Aorta (tissue), 5 donors: ENCODE measurements at places on chromosomes 6 and 20. TPM values are rescaled to one million over a fixed set of nuclear protein-coding genes. Genes with fewer than 3 reads are reported as not detected.

The SLC35B2 gene
- 27.7 TPM for polyA plus RNA-seq

The SYCP2 gene
- polyA plus RNA-seq, result 0.38 TPM

- peak; percentile 73 for DNase-seq
- H3K4me1 ChIP-seq, result no peaks in the 10 kb centered on the region
- no peak overlapping the region for H3K4me3 ChIP-seq
- no peaks in the 10 kb centered on the region for H3K36me3 ChIP-seq
These were observed 480.7 kb downstream of the RFPL4B start for GRCh38 chr6:112827793-112828192.

GRCh38 chr6:11193434-11193833 lies 39.0 kb downstream of the NEDD9 start:
- H3K27ac ChIP-seq, result no peak overlapping the region
- DNase-seq, result no peak
- H3K36me3 ChIP-seq, result peaks cover 3% of the 10 kb centered on the region
- no peaks in the 10 kb centered on the region for H3K27me3 ChIP-seq

DNA sequence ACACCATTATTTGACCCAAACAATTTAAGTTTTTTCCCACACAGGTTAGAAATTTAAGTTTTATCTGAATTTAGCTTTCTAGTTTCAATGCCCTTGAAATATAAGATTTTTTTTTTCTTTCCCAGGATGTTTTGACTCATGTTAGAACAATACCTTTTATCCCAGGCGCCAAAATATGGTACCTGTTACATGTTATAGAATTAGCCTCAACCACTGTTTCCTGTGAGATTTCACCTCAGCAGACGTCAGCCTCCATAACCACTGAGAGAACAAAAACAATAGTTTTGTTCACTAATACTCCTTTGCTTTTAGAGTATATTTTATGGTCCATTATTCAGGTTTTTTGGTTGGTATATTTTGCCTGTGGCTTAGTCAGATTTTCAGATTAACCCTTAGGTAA lies 302.9 kb downstream of the CDKAL1 start:
- H3K4me1 ChIP-seq, result peaks cover 9% of the 10 kb centered on the region
- H3K4me3 ChIP-seq, result no peak overlapping the region

- peaks cover 4% of the 10 kb centered on the region for H3K4me1 ChIP-seq
- no peaks in the 10 kb centered on the region for H3K36me3 ChIP-seq
- no peaks in the 10 kb centered on the region for H3K27me3 ChIP-seq
These were observed 234.2 kb upstream of the OPRM1 start for GRCh38 chr6:153804755-153805330.

GRCh38 chr20:4383961-4384360 lies 337.7 kb upstream of the PRND start:
- no peaks in the 10 kb centered on the region for H3K36me3 ChIP-seq
- H3K4me3 ChIP-seq, result no peak overlapping the region
- no peak overlapping the region for H3K27ac ChIP-seq
- no peaks in the 10 kb centered on the region for H3K4me1 ChIP-seq
- DNase-seq, result no peak
- H3K27me3 ChIP-seq, result no peaks in the 10 kb centered on the region

DNA sequence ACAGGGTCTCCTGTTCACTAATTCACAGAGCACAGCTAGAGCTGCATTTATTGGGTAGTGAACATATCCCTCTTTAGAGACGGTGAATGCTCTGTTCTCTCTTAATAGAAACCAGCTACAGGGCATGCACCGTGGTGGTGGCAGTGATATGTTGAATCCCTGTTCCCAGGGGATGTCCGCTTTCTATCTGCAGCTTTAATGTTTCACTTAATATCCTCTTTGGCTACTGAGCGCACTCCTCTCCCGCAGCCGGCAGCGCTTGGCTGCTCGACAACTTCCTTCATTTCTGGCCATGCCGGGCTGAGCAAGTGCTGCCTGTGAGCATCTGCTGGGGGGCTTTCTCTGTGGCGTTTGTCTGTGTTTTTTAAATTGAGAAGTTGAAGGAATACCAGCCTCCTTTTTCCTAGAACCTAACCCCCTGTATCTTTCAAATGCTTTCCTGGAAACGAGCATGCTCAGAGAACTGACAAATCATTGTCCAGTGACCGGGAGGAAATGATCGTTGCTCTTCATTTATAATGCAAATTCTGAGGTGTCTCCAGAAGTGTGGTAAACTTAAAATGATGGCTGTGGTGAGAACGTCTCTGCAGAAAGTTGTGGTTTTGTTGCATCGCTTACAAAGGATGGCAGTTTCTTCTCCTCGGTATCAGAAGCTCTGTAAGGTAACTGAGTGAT lies 297.9 kb downstream of the UTRN start:
- H3K4me3 ChIP-seq, result no peak overlapping the region
- H3K27me3 ChIP-seq, result no peaks in the 10 kb centered on the region
- no peaks in the 10 kb centered on the region for H3K4me1 ChIP-seq
- H3K27ac ChIP-seq, result no peak overlapping the region
- DNase-seq, result no peak
- no peaks in the 10 kb centered on the region for H3K36me3 ChIP-seq

GRCh38 chr6:30782425-30783014 lies 38.2 kb upstream of the IER3 start:
- no peak for DNase-seq
- no peak overlapping the region for H3K4me3 ChIP-seq
- H3K36me3 ChIP-seq, result no peaks in the 10 kb centered on the region
- H3K27me3 ChIP-seq, result no peaks in the 10 kb centered on the region

DNA sequence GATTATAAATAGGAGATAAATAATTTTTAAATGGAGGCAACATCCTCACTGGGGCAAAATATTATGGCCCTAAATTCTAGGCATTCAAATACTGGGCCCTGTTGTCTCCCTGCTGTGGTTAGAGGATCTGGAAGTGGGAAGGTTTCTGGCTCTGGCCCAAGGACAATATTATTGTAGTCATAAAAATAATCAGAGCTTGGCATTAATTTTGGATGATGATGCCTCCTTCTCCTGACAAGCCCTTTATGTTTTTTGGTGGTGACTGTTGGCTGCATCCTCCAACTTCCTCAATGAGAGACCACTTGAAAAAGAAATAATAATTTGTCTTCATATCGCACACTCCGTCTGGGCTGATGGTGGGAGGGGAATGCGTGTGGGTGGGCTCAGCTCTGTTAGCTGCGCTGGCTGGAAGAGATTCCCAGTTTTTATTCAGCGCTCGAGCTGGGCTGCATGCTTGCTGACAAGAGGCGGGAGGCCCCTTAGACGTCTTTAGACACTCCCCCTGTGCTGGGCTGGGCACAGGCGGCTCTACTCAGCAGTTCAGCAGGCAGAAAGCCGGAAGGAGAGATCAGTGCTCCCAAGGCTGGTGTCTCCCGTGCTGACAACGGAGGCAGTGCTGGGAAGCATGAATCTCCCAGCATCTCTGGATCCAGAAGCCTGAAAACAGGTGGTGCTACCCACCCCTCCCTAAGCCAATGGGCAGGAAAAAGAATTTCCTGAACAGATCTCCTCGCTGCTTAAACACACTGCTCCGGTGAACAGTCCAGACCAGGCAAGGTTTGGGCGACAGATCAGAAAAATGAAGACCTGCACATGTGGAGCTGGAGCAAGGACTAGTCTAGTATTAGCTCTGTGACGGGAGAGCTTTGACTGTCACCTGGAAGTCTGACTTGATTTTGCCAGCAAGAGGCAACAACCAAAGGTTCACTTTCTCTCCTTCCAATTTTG lies 97.7 kb downstream of the SYCP2 start:
- no peak overlapping the region for H3K27ac ChIP-seq
- no peaks in the 10 kb centered on the region for H3K36me3 ChIP-seq
- H3K27me3 ChIP-seq, result no peaks in the 10 kb centered on the region
- H3K4me3 ChIP-seq, result peak overlapping the region; percentile 9

GRCh38 chr6:167573461-167574215 lies 248.8 kb downstream of the TTLL2 start:
- no peaks in the 10 kb centered on the region for H3K27me3 ChIP-seq
- H3K27ac ChIP-seq, result peak overlapping the region; percentile 97
- no peaks in the 10 kb centered on the region for H3K4me1 ChIP-seq
- H3K36me3 ChIP-seq, result no peaks in the 10 kb centered on the region

- no peaks in the 10 kb centered on the region for H3K36me3 ChIP-seq
- H3K27ac ChIP-seq, result no peak overlapping the region
- DNase-seq, result no peak
- H3K27me3 ChIP-seq, result no peaks in the 10 kb centered on the region
- H3K4me3 ChIP-seq, result no peak overlapping the region
These were observed 40.3 kb upstream of the PDE7B start for GRCh38 chr6:135811170-135811569.
